Brain microvascular endothelial cell (primary cell): ENCODE measurements at places on chromosomes 4 and X.

DNA sequence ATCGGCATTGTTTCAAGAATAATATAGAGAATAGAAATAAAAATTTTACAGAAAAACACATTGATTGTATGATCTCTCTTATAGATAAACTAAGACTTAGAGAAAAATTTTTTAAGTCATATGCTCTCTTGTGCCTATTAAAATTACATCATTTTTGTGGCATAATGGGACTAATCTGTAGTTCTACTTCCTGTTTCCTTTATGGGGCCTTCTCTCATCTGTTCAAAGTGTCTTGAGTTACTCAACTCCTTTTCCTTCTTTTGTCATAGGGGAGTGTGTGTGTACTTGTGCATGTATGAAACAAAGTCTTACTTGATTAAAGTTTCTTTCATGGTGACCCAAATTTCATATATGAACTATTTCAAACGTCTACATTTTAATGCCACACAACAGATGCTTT is 1448.9 kb upstream of the TENM3 start:
- DNase-seq = no peak

GRCh38 chr4:8099981-8100464 is 58.6 kb downstream of the ABLIM2 start:
- no peak for DNase-seq

DNA sequence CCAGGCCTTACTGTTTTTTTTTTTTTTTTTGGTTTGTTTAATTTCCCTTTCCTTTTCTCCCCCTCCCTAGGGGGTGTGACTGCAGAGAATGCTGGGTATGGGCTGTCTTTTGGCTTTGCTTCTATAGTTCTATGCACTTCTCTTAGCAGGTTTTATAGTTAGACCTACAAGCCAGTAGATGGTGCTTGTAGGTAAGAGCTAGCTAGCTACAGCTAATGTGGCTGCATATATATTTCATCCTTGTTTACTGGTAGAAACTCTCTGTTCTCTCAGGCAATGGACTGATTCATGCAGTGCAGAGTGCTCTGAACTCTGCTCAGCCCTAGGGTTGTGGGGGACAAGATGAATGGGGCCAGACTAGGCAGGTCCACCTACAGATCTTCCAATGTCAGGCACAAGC is 246.4 kb downstream of the SH2D1A start:
- no peak for DNase-seq

DNA sequence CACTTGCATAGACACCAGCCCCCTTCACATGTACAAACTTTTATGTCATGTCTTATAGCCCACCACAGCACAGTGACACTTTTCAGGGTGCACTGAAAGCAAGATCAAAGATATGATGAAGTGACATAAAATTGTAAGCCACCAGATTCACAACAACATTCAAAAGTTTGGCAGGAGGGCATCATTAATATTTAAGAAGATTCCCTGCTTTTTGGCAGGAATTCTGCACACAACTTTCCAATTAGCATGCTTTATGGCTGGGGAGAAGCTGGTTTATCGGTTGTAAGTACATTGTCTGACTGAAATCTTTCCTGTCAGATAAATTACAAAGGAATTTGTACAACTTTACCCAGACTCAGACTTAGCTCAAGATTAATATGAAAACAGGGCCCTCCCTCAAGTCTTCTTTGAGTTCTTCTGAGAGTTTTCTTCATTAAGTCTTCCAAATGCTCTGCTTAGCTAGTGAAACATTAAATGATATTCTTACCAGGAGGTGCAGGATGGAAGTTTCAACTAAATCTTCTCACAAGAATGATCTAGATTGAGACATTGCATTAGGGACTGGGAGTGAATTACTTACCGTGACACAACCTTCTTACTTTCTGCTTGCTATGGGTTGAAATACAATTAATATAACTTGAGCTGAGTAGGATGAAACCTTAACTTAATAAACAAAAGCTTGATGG is 523.8 kb downstream of the PPARGC1A start:
- DNase-seq = no peak

GRCh38 chr4:20624793-20625374 is 75.4 kb upstream of the PACRGL start:
- peak; percentile 40 for DNase-seq

DNA sequence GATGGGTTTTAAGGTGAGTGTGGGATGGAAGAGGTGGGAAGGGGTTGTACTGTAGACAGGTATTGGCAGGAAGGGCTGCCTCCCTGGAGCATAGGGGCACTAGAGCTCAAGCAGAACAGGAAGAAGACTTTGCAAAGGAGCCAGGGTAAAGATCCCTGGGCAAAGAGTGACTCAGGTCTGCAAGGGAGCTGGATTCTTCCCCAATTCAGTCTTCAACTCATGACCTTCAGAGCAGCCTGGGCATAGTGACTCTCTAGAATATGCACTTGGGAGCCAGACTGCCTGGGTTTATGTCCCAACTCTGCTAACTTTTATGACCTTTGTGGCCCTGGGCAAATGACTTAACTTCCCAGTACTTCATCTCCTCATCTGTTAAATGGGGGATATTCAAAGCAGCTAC is 4.0 kb downstream of the LONRF3 start:
- no peak for DNase-seq

DNA sequence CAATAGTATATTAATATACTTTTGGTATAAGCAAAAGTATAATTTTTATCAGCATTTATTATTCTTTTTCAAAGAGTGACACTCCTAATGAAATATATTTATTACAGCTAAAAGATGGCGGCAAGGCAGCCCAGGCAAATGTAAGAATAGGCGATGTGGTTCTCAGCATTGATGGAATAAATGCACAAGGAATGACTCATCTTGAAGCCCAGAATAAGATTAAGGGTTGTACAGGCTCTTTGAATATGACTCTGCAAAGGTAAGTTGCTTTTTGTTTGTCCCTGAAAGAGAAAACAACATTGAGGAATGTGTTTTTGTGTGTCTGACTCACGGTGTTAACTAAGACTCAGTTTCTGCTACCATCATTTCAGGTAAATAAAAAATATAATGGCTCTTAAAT is 71.9 kb downstream of the PDLIM5 start:
- peak; percentile 66 for DNase-seq

DNA sequence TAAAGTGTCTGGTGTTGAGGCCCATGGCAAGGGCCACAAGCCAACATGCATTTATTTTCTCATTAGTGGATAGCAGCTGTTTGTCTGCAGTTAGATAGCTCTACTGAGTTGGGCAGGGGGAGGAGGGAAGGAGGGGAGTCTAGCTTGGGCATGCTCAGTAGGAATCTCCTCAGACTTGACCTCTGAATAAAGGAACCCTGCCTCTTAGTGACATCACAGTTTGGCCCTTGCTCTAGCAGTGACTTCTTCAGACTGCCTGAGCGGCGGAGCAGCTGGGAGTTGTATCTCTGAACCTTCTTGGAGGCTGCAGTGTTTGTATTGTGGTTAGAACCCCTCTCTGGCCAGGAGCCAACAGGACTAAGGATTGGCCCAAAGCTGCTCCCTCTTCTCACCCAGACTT is 57.4 kb downstream of the BCORL1 start:
- DNase-seq = no peak

- no peak for DNase-seq
Observed at GRCh38 chr4:25966171-25966570, 52.2 kb downstream of the SMIM20 start.

GRCh38 chr4:52873191-52873590 is 11.1 kb downstream of the RASL11B start:
- DNase-seq = no peak

DNA sequence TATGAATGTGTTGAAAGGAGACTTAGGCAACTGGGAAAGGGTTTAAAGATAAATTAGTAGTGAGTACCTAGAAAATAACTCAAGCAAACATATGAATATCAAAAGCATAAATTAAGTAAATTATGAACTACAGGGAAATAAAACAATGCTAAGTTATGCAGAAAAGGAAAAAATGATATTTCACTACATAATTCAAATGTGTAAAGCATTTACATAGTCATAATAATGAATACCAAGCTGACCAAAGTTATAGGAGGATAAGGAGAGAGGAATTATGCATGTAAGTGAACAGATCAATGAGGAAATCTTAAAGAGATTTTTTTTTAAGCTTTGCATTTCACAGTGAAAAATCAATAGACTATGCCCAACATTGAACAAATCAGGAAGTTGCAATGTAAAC is 145.0 kb downstream of the HDX start:
- DNase-seq = no peak

GRCh38 chr4:110134269-110134869 is 64.0 kb downstream of the ELOVL6 start:
- no peak for DNase-seq

DNA sequence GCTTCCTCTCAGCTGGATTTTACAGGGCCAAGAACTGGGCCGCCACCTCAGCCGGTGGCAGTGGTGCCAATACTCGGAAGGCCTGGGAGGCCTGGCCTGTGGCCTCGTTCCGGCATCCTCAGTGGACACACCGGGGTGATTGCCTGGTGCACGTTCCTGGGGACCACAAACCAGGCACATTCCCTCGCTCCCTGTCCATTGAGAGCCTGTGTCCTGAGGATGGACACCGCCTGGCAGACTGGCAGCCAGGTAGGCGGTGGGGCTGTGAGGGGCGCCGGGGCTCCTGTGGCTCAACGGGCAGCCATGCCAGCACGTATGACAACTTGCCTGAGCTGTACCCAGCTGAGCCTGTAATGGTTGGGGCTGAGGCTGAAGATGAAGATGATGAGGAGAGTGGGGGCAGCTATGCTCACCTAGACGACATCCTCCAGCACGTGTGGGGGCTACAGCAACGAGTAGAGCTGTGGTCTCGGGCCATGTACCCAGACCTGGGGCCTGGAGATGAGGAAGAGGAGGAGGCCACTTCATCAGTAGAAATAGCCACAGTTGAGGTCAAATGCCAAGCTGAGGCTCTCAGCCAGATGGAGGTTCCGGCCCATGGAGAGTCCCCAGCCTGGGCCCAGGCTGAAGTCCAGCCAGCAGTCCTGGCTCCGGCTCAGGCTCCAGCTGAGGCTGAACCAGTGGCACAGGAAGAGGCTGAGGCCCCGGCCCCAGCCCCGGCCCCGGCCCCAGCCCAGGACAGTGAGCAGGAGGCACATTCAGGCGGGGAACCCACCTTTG is 70.4 kb downstream of the STARD8 start:
- no peak for DNase-seq

GRCh38 chrX:151704041-151704663 is 8.9 kb downstream of the PRRG3 start:
- DNase-seq = no peak

DNA sequence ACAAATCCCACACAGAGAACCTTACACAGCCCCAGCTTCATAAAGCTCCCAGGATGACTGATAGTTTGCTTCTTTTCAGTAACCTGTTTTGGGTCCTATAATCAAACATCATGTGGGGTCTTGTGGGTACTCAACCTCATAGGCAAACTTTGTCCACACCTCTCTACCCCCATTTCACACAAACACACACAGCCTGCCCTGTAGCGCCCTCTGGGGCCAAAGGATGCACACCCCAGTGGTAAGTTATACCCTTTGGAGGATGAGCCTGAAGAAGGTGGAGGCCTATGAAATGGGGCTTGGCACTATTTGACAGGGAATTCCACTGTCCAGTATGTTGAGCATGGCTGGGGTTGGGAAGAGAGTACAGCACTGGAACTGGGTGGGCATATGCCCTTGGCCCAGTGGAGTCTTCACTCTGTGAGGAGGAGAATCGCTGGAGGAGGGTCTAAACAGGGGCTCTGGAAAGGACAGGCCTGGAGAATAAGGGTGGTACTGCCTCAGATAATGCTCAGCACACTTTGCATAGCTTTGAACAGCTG is 30.5 kb upstream of the COL25A1 start:
- DNase-seq = no peak

- peak; percentile 52 for DNase-seq
Observed at GRCh38 chrX:29841750-29842149, 373.6 kb upstream of the MAGEB2 start.

- DNase-seq = no peak
Observed at GRCh38 chr4:8607603-8608481, 15.3 kb downstream of the CPZ start.

GRCh38 chrX:96683997-96684338 is 674 bp upstream of the DIAPH2 start:
- no peak for DNase-seq

GRCh38 chr4:8765084-8765483 is 106.6 kb downstream of the HMX1 start:
- no peak for DNase-seq

DNA sequence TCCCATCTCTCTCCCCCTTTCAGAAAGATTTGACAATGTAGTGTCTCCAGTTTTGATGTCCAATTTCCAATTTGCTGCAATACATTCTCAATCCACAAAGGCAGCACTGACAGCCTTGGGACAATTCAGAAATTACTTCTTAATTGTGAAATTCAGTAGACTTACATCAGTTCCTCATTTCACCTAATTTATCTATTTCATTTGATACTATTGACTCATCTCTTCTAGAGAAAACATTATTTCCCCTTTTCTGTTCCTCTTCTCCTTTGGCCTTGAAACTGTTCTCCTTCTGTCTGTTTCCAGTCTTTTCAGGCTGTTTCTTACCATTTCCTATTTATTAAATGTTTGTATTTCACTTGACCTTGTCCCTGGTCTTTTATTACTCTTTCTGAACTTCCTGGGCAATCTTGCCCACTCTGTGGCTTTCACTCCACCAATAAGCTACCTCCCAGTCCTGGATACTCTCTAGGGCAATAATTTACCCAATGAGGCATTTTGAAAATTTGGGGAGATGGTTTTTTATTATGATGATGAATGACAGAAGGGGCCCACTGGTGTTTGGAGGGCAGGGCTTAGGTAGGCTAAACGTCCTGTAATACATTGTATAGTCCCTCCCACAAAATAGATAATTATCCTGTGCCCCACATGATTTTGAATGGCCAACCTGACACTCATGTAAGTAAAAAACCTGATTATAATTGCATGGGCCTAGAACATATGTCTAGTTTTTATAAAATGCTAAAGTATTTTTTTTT is 498.0 kb upstream of the BOD1L1 start:
- DNase-seq = no peak

- no peak for DNase-seq
Observed at GRCh38 chr4:99383833-99384392, 31.4 kb upstream of the ADH1C start.
